ENCODE measurements at places on chromosomes 12 and 14. TPM values are rescaled to one million over a fixed set of nuclear protein-coding genes. Genes with fewer than 3 reads are reported as not detected.

Gene SERPINA10
- not detected for total RNA-seq

Gene NKX2-1
- total RNA-seq, result not detected

Gene RND1
- 1.8 TPM for total RNA-seq

Gene GLT8D2
- 0.22 TPM for total RNA-seq

Gene STAT2
- total RNA-seq, result 182 TPM

Gene TAS2R13
- 1.0 TPM for total RNA-seq

Gene IPO8
- 50.9 TPM for total RNA-seq

Gene HNF1A
- not detected for total RNA-seq

Gene TSHR
- 3.5 TPM for total RNA-seq

Gene METTL1
- total RNA-seq, result 16.0 TPM

Measured in activated naive CD4-positive, alpha-beta T cell treated with anti-CD3 and anti-CD28 coated beads, Interleukin-2, amount 10 ng/mL, durations not matched to agents 5 hours and 36 hours (primary cell).